Fibroblast of upper back skin (primary cell): ENCODE measurements at places on chromosomes 11 and 22.
A peak's percentile ranks its signal among the peaks of the same experiment; 100 is the strongest.

GRCh38 chr22:20530368-20531153 is 23.2 kb downstream of the MED15 start:
- peak; percentile 62 for DNase-seq

- no peak for DNase-seq
Observed at GRCh38 chr11:3094223-3094824, 37.1 kb upstream of the CARS1 start.

- DNase-seq, result no peak
Observed at GRCh38 chr22:19762568-19763457, 2.2 kb downstream of the TBX1 start.

DNA sequence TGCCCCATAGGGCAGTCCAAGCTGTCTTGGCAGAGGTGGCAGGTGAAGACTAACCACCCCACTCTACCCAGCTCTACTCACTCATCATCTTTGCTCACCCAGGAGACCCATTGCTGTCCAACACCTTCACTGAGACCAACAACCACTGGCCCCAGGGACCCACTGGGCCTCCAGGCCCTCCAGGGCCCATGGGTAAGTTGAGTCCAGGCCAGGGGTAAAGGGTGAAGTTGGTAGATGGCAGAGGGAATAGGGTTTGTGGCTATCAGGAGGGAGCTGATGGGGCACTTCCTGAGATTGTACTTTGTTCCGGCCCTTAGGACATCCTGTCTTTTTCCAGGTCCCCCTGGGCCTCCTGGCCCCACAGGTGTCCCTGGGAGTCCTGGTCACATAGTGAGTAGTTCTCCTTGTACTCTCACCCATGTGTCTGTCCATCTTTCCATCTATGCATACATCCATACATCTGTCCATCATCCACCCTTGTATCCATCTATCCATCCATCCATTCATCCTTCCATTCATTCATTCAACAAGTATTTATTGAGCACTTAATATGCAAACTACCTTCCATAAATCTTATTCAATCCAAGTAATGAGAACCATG is 27.7 kb downstream of the EMID1 start:
- no peak for DNase-seq

- no peak for DNase-seq
Observed at GRCh38 chr11:64842851-64843685, 1.4 kb downstream of the CDC42BPG start.

GRCh38 chr11:125464270-125464662 is 31.8 kb downstream of the FEZ1 start:
- peak; percentile 41 for DNase-seq

DNA sequence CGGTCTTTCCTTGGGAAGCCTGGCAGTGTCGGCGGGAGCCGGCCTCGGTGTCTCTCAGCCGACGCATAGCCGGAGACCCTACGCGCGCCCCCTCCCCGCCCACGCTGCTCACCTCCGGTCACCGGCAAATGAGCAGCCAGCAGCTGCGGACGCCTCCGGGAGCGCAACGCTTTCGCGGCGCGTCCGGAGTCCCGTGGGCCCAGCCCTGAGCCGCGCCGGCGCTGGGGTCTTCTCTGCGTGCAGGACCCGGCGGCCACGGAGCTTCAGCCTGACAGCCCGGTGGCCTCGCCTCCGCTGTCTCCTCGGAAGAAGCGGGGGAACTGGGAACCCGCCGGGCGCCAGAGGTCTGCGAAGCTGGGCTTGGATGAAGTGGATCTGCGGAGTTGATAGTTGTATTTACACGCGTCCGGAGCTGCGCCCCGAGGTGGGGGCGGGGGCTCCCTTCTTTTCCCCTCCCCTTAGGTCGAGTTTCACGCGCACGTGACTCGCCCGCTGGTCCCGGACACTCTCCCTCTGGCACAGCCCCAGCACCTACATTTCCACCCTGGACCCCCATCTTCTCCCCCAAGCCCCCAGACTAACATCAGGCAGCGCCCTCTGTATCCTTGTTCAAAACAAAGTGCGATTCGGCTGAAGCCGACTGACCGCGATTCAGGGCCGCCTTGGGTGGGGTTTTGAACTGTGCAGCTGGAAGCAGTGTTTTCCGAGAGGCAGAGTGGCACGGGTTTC is at the start of gene SLC43A1:
Gene SLC43A1, minus strand, starts transcription at position 371 of the 729 bp plus-strand sequence. CDS start 1,591 bp downstream, outside the sequence.
- DNase-seq, result peak; percentile 51

- DNase-seq, result no peak
Observed at GRCh38 chr22:48580481-48580970, 1247.1 kb downstream of the BRD1 start.

- DNase-seq, result no peak
Observed at GRCh38 chr11:31824879-31825837, 14.0 kb upstream of the PAX6 start.

DNA sequence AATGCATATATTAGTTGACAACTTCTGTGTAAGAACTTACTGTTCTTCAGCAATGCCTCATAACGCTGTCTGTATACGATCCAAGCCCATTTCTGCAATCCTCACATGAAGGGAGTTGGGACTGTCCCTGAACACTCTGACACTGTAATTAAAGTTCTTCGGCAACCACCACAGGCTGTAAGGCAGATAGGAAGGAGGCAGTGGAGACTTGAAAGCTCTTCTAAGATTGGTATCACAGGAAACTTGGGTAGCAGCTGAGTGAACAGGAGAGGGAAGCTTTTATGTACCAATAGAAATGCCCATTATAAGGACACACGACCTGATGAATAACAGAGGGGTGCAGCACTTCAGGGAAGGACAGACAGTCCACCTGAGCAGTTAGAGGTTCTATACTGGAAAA is 12.0 kb upstream of the GAB2 start:
- DNase-seq, result no peak

DNA sequence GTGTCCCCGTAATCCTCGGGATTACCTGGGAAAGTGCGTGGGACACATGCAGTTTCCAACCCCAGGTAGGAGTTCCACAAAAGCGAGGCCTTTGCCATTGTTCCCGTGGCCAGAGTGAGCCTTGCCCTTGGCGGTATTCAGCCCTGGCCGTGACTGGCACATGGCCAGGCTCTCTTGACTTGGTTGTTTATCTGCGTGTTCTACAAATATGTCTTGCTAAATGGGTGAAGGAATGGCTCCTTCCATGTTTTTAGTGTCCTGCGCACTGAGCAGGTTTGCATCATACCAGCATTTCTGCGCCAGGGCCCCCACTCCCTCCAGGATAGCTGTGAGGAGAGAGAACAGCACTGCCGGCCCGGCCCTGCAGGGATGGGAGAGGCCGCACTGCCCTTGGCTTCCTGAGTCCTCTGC is 20.0 kb downstream of the POLR3H start:
- DNase-seq, result no peak

DNA sequence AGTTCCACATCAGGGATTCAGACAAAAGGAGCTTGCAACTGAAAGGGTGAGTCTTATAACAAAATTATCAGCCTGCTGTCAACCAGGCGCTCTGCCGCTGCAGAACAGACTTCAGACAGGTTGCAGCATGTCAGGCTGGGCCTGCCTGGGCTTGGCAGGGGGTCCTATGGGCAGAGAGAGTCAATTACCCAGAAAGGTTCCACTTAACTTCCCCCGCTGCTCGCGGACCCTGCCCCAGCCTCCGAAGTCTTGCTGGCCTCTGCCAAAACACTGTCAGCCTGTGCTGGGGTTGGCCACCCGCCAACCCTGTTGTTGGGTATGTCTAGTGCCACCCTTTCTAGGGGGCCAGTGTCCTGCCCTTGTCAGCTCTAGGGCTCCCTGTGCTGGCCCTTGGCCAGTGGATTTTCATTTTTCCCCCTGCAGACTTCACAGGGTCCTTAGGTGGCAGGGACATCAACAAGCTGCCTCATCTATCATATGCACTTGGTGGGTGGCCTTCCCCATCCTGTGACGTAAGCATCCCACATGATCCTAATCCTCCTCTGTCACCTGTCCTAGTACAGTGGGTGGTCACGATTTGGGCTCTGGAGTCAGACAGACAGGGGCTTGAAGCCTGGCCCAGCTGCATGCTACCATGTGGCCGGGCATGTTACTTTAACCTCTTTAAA is 166.5 kb upstream of the CADM1 start:
- DNase-seq, result no peak

- no peak for DNase-seq
Observed at GRCh38 chr22:41931701-41932269, 5.2 kb upstream of the TNFRSF13C start.

DNA sequence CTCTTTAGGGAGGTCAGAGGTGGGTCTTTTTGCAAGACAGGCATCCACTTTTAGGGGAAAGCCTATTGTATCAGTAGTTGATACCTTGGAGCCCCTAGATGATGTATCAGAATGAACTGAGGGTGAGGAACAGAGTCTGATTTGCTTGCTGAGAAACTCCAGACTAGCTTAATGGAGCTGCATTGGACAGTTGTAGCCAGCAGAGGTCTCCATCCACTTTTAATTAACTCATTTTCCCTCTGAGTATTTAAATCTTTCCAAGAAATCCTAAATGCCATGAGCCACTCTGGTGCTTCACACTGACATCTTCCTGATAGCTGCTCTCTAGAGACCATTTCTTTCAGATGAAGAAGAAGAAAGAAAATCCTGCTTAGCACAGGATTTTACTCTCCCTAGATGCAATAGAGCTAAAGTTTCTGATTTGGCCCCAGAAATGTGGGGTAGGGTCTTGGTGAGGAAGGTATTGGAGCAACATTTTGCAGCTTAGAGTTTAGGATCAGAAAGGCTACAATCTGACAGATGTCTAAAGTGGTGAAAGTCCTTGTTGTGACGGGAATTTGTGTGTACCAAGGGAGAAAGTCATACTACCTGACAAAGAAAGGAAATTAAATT is 38.0 kb downstream of the EXT2 start:
- peak; percentile 49 for DNase-seq

DNA sequence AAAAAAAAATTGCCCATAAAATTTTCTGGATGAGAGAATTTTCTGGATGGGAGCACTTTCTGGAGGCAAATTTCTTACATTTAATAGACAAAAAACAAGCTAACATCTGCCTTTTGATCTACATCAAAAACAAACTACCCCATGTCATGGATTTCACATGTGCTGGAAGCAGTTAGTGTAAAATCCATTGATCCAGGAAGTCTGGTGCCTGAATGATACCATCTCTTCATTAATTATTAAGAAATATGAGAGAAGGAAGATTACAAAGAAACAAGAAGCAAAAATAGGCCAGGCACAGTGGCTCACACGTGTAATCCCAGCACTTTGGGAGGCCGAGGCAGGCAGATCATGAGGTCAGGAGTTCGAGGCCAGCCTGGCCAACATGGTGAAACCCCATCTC is 53.2 kb upstream of the FAM181B start:
- no peak for DNase-seq

- DNase-seq, result peak; percentile 74
Observed at GRCh38 chr11:65503949-65504673, 5.3 kb downstream of the MALAT1 start.

DNA sequence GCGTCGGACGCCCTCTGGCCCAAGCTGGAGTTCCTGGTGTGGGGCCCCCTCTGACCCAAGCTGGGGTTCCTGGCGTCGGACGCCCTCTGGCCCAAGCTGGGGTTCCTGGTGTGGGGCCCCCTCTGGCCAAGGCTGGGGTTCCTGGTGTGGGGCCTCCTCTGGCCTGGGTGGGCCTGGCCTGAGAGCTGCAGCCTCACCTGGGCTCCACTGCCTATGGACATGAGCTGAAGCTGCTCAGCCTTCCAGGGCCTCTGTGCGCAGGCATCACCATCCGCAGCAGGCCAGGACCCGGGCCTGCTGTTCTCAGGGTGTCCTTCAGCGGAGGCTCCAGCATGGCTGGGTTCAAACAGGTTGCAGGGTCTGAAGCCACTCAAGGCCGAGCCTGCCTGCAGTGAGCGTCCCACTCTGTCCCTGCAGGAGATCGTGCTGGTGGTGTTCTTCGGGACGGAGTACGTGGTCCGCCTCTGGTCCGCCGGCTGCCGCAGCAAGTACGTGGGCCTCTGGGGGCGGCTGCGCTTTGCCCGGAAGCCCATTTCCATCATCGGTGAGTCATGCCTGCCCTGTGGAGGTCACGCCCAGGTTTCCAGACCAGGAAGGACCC is 125.5 kb downstream of the KCNQ1 start:
- no peak for DNase-seq

- no peak for DNase-seq
Observed at GRCh38 chr22:20965104-20965887, 1.8 kb upstream of the AIFM3 start.

- peak; percentile 62 for DNase-seq
Observed at GRCh38 chr11:36953976-36954375, 355.9 kb upstream of the RAG2 start.

GRCh38 chr22:48779211-48779643 is 1048.4 kb downstream of the BRD1 start:
- DNase-seq, result no peak
